Glomerular endothelial cell (primary cell): ENCODE measurements at places on chromosomes 12 and 14.

GRCh38 chr12:115468087-115468510 lies 784.1 kb upstream of the TBX3 start:
- DNase-seq = no peak

DNA sequence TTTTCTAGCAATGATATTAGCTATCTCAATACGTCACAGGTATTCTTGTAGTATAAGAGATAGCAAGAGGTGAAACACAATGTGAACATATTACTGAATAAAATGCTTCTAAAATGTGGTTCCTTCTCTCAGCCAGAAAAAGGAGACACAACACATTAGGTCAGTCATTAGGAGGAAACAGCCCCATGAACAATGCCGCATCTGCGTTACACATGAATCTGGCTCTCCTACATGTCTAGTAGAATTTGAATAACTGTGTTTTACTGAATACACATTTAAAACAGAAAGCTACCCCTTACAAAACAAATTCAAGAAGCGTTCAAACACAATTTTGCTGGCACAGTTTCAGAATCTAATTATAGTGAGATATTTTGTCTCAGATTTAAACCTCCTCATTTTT lies 51.6 kb downstream of the EFCAB11 start:
- DNase-seq = no peak

DNA sequence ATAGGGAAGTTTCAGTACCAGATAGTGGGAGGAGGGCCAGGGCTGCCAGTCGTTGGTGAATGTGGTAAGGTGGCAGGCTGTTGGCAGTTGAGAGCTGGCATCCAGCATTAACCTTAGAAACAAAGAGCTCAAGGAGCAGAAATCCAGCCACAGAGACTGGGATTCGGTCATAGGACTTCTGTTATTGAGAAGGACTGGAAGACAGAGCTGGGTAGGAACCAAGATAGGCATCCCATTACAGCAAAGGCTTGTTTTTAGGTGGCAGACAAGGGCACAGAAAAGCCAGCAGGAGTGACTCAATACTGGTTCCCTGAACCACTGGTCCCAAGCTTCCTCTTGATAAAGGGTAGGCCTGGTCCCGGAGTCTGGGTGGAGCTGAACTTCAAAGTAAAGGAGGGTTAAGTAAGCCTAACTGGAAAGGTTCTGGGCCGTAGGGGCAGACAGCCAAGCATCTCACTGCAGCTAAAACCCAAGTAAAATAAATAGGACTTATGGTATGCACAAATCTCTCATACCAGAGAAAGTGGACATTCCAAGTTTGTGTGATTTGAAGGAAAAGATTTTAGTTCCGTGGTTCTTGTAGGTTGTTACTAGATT lies 147.9 kb downstream of the ETV6 start:
- DNase-seq = no peak

DNA sequence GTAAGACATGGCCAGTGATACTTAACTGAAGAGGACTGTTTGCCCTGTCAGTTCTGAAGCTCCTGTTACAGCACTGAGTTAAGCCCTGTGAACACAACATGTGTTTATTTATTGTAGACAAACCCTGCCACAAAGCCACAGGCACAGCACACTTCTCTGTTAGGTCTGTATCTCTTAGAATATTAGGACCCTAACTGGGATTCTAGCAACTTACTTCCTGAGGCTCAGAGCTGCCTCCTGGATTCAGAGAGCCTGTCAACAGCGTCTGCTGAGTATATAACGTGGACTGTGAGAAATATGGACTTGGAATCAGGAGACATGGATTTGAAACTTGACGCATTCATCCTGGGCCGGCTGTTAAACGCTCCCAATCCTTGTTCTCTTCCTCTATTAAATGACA lies 135.0 kb upstream of the HIF1A start:
- no peak for DNase-seq

- no peak for DNase-seq
Measured at GRCh38 chr12:97760601-97761000, 298.0 kb downstream of the RMST start.

GRCh38 chr12:113241191-113242025 lies 20.1 kb downstream of the TPCN1 start:
- DNase-seq = no peak

DNA sequence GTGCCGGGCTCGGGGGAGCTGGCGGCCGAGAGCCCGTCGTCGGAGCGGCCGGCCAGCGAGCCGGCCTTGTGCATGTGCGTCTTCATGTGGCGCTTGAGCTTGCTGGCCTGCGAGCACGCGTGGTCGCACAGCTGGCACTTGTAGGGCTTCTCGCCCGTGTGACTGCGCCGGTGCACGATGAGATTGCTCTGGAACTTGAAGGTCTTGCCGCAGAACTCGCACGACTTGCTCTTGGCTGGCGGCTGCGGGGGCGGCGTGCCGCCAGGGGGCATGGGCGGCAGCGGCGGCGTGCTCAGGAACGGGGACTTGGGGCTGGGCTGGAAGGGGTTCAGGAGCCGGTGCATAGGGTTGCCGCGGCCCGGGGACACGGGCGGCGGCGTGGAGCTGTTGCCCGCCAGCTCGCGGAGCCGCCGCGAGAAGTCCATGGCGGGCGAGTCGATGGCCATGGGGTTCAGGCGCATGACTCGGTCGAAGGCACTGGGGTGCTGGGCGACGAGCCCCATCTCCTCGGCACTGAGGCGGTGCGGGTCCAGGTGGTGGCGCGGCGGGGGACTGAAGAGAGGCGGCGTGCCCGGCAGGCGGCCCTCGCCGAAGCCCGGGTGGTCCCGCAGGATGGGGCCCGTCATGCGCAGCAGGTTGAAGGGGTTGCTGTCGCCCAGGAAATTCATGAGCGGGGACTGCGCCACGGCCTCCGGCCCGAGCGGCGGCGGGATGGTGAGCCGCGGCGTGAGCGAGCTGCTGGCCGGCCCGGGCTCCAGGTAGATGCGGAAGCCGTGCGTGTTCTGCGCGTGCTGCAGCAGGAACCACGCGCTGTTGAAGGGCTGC lies 96.5 kb downstream of the BCL11B start:
- DNase-seq = no peak

DNA sequence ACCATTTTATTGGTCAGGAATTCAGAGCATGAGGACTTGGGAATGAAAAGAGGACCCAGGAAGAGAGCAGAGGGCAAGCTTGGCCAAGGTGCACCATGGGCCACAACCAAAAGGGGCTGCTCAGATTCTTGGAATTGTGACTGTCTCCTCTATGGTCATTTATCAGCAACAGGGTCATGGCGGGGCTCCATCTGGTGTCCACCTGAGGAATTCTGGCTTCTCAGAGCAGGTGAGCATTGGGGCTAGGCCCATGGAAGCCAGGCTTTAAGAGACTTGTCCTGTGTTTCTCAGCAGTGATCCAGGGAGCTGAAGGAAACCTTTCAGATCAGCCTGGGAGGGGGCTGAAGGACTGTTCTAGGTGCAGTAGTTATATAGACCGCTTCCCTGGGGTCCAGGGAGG lies 2.6 kb upstream of the RIN3 start:
- no peak for DNase-seq

- no peak for DNase-seq
Measured at GRCh38 chr14:103707329-103708263, 7.7 kb downstream of the XRCC3 start.

- no peak for DNase-seq
Measured at GRCh38 chr12:87960566-87960965, 68.6 kb downstream of the C12orf50 start.

DNA sequence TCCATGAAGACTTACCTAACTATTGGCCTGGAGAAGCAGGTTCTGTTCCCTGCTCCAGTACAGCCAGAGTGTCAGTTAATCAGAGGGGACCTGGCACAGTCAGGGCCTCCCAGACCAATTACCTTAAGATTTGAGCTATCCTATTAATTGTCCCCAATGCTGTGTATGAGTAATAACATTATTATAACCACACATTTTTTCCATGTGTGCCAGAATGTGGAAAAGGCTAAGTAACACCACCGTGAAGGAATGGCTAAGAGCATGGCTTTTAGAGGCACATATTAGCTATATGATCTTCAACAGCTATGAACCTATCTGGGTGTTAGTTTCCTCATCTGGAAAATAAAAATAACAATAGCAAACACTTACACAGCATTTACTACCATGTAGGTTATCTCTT lies 111.1 kb upstream of the RAP1B start:
- DNase-seq = no peak

DNA sequence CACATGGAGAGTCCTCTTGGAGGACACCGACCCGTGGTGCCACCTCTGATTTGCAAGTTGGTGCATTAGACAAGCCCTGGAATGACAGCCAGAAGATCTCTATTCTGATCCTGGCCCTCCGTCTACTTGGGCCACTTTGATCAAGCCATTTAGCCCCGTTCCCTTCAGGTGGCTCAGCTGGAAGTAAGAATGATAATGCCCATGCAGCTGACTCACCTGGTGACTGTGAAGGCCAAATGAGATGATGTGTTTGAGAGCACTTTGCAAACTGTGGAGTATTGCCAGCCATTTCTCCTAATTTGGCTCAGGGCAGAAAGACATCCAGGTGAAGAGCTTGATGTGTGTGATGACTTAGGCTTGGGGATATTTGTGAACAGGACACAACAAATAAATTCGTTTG lies 165.9 kb downstream of the ETV6 start:
- DNase-seq = no peak

DNA sequence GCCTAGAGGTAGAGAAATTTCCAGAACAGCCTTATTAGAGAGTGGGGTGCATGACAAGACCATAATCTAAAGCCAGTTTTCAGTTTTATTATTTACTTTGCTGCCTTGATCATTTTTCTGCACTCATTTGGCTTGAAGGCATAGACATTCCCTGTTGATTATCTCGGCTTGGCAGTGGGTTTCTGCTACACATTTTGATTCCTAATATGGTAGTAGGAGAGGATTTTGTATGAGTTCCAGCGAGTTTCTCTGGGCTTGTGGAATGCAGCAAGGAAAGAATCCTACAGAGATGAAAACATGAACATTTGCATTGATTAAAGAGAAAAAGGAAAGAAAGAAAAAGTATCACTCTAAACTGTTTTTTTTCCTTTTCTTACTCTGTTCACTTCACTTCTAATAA lies 281.2 kb downstream of the PAWR start:
- no peak for DNase-seq

GRCh38 chr14:62003701-62004100 lies 241.5 kb downstream of the SNAPC1 start:
- no peak for DNase-seq

GRCh38 chr14:74786796-74787315 lies 23.7 kb downstream of the YLPM1 start:
- no peak for DNase-seq

- no peak for DNase-seq
Measured at GRCh38 chr12:44827832-44828438, 48.2 kb downstream of the NELL2 start.

DNA sequence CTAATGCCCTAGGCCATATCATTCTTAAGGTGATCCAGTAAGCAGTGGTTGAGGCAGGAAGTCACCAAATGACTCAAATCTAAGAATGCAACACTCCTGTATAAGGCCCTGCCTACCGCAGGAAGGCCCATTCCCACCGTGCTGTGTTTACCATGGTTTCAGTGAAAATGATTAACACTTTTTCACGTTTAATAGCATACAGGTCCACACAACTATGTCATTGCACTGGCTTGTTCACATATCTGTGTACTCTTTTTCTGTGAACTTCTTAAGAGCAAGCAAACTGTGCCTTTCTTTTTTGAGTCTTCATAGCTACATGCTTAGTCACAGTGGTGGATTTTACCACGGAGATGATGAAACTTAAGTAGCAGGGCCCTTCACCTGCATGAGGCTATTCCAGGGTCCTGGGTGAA lies 214.9 kb downstream of the CNTN1 start:
- no peak for DNase-seq

DNA sequence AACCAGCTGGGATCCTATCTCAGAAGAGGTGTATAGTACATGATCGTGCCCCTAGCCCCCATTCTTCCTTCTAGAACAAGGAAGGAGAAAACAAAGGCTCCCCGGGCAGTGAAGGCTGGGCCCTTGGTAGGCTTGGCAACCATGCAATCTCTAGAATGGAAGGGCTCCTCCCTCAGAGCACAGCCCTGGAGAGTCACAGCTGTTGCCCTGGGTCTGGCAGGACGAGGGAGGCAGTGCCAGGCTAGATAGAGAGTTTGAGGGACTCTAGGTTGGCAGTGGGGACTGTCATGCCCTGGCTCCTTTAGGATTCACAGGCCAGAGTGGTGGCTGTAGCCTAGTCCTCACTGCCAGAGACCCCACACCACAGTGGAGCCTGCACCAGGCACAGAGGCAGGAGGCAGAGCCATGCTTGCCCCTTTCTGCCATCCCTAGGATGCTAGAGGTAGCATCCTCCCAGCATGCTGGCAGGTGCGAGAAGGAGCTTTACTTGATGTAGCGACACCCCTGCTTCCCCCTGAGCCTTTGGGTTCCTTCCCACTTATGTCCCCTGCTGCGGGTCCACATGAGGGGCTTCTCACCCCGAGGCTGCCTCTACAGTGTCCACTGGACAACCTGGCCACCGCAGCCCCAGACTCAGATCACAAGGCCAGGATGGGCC lies 33.4 kb upstream of the CIPC start:
- no peak for DNase-seq
